Effector memory CD4-positive, alpha-beta T cell (primary cell): ENCODE measurements at places on chromosomes 6 and 20.

GRCh38 chr6:132410830-132411229, 9.6 kb upstream of the MOXD1 start:
- no peak for DNase-seq

DNA sequence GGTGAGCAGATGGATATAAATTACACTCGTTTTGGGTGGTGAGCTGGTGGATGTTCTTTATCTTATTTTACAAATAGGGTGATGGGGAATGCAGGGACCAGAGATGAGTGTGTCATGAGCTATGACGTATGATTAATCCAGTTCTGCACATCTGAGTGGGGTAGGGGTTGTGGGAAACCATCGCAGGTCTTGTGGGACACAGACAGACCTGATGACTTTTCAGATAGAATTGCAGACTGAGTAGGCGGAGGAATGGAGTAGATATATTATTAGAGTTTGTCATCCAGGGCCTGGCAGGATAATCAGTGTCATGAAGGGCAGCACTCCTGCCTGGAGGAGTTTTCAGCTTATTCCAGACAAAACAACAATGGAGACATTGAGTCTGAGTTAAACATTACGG, 12.9 kb upstream of the DSP start:
- DNase-seq = no peak

- DNase-seq = no peak
Observed at GRCh38 chr6:110378552-110378951, 20.4 kb upstream of the METTL24 start.

DNA sequence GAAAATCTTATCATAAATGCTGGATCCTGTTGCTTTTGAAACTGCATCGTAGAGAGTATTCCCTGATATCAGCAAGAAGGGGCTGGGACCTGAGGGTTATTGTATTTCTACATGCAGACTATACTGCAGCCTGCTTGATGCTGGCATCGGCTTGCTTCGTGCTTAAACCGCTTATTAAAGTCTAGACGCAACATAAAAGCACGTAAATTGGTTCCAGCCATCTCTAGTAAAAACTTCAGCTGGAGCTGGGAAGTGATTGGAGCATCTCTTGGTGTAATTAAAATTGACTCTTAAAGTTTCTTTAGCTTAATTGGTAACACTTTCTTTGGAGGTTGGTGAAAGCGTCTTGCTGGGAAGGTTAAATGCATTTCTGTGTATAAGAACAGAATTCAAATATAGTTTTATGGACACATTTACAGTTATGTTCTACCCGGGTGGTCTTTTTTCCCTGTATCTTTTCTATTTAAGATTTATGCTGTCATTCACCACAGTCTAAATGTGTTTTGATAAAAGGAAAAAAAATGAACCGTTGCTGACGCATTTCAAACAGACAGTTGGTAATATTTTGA, 139.0 kb upstream of the JAG1 start:
- DNase-seq = no peak

DNA sequence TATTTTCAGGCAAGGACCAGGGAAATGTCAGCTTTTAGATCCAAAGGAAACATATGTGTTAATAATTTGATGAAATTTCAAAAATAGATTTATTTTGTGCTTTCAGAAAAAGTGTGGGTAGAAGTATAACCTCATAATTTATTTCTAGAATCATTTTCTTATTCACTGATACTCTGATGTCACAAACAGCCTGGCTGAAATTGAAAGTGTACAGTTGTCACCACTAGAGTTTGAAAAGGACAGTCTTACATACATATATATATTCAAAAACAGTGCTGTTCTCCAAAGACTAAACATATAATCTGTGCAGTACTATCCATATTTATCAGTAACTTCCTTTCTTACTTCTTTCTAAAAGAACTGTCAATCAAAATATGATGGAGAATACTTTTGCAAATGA, 254.4 kb upstream of the KCNQ5 start:
- DNase-seq = no peak

DNA sequence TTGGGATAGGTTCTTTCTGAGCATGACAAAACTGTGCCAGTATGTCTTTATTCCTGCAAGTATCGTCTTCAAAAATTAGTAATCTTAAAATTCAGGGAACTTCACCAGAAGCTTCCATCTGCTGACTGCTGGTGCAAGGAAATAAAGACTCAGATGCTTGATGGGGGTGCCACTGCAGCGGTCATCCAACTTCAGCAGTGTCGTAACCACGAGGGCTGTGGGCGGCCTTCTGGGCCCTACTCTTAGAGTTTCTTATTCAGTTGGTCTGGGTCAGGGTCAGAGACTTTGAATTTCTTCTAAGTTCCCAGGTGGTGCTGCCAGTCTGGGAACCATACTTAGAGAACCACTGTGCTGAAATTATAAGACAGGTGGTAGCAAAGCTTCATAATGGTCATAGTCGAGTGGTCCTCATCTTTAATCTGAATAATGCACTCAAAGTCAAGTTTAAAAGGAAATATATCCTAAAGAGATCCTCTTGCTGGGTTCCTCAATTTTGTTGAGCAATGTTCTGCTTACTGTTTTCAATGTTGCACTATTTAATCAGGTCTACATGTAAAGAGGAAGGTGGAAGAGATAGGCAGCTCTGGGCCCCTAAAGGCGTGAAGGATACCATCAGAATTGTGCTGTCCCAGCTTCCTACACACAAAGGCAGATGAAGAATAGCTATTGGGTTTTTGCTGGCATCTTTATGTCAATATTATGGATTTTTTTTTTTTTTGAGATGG, 165.4 kb upstream of the GMDS start:
- DNase-seq = no peak

- DNase-seq = no peak
Observed at GRCh38 chr6:95279616-95280015, 297.7 kb upstream of the MANEA start.

DNA sequence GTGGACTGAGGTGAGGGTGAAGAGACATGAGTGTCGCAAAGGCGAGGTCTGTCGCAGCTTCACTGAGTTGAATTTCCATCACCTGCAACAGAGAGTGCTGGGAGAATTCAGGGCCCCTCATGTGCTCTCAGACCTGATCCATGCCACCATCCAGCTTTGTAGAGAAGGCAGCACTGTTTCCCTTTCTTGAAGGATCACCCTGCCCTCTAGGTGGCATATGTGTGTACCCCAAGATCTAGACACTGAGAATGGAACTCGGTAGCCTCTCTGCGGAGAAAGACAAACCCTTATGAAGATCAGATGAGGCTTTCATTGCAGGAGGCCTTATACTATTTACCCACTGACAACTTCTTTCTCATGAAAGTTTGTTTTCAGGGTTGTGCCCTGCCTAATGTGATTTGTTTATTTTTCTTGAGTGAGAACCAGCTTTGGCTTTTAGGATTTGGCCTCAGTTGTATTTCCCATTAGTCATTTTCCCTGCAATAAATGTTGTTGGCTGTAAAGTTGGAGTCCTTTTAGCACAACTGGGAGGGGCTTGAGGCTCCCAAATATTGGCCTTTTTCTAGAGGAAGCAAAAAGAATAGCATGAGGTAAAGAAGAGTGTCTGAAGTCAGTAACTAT, 811.3 kb downstream of the DHX35 start:
- no peak for DNase-seq

DNA sequence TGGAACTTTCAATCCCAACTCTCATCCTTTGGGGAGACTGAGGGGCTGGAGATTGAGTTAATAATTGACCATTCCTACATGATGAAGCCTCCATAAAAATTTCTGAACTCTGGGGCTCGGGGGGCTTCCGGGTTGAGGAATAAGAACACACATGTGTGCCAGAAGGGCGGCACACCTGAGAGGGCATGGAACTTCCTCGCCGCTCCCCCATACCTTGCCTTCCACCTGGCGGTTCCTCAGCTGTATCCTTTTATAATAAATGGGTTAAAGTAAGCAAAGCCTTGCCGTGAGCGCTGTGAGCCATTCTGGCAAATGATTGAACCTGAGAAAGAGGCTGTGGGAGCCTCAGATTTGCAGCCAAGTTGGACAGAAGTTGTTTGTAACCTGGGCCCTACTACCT, 164.8 kb downstream of the LY86 start:
- DNase-seq = no peak
